Fibroblast of skin of scalp (primary cell): ENCODE measurements at places on chromosomes 7 and 10.

DNA sequence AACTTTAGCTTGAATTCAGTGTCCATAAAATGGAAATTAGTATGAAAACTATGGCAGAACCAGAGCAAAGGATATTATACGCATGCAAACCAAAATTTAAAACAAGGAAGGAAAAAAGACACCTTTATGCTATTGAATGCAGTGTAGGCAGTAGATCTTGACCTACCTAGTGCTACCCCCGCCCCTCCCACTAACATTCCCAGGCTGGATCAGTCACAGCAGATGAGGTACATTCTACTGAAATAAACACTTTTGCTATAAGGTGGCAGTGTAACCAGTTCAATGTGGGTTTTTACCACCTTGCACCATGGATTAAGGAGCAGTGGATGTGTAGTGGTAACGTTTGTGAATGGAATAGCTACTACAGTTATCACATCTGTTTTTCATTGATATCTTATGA is 27.9 kb downstream of the SRI start:
- DNase-seq = no peak

DNA sequence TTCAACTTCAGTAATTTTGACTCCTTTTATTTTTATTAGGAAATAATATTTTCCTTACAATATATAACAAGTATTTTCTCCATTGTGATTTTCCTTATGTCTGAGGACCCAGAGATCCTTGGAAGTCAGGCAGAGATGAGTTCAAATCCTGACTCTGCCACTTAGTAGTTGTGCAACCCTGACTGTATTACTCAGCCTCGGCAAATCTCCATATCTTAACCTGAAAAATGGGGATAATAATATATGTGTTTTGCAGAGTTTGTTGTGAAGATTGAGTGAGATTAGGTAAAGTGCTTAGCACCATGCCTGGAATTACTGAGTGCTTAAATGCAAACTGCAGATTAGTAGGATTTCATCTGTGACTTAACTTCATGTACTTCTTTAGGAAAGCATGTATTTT is 120.5 kb upstream of the KLF14 start:
- no peak for DNase-seq

DNA sequence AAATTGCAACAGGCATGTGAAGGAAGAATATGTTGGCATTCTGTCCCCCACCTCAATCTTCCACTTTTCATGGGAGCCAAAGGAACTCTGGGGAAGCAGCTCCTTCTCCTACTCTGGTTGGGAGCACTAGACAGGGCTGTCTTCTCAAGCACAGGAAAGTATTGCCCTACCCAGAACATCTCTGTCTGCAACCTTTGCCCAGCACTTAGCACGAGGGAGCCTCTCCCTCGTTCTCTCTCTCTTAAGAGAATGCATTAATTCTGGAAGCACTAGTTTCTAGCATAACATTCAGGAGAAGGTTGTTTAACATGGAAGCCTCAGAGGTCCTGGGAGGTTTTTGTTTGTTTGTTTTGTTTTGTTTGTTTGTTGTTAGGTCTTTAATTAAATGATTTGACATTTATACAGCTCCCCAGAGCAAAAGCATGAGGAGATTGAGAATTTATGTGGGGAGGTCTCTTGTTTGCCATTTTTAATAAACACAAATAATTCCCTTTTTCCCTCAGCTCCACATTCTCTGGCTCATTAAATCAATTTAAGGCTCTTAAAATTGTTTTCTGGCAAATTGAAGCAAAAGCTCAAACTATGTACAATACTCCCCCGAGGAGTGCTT is 240.6 kb downstream of the TRIL start:
- no peak for DNase-seq

DNA sequence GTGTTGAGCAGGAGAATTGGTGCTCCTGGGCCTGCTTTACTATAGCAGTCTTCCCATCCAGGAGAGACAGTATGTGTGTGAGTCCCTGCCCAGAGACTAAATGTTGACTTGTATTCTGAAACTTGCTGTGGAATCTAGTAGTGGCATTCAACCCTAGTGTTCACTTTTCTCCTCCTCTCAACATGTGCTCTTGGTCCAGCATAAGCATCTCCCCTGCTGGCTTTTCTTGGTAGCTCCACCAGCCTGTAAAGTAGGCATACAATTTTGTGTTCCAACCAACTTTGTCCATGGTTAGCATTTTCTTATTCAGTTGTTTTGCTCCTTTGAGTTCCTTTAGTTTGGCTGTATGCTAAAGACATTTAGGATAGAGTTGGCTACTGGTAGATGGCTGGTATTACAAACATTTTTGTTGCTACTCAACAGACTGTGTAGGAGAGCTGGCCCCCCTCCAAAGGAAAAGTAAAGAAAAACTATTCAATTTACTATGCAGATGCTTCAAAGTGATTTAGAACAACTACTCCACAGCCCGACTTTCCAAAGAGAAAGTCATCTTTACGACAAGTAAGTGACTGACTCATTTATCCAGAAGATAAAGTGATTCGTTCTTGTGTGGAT is 46.0 kb downstream of the ASB4 start:
- DNase-seq = no peak

- no peak for DNase-seq
These were observed 50.1 kb downstream of the TNS3 start for GRCh38 chr7:47531584-47532492.

GRCh38 chr7:18212758-18213157 is 185.1 kb upstream of the PRPS1L1 start:
- peak; percentile 80 for DNase-seq

DNA sequence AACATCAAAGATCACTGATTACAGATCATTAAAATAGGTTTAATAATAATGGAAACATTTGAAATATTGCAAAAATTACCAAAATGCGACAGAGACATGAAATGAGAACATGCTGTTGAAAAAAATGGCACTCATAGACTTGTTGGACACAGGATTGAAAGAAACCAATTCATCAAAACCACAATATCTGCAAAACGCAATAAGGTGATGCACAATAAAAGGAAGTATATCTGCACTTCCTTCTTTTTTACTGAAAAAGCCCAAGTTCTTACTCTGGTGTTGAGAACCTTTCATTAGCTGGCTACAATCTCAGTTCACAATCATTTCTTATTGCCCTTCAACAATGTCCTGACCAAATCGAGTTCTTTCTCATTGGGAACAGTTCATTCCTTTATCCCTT is 28.7 kb downstream of the TMEM106B start:
- DNase-seq = no peak

DNA sequence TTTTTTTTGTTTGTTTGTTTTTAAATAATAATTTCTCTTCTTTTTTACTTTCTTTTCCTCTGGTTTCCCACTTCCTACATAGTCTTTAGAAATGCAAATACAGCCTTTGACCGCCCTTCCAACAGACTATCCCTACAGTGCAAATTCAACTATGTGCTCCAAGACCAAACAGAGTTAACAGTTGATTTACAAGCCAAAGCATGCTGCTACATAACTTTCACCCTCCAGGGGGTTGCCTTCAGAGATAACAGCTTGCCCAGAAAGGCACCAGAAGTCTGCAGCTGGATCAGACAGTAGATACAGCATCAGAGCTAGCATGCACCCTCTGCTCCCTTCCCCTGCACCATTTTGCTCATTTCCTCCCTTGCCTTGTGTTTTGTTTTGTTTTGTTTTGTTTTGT is 539.0 kb downstream of the ZWINT start:
- DNase-seq = no peak

DNA sequence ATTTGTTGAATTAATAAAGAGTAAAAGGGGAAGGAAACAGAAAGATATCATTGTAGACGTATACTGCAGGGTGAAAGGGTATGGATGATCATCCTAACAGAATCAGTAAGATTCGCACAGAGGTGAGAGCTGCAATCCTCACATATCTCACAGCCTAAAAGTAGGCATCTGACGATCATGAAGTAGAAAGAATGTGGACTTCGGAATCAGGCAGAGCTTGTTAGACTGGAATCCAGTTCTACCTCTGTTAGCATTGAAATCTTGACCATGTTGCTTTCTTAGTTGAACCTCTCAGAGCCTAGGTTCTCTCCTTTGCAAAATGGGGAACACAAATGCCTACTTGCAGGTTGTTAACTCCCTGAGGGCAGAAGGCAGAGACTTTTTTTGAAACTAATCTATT is 320.0 kb upstream of the C7orf33 start:
- DNase-seq = no peak

- peak; percentile 31 for DNase-seq
These were observed 284.9 kb upstream of the SEMA3D start for GRCh38 chr7:85471740-85472139.

DNA sequence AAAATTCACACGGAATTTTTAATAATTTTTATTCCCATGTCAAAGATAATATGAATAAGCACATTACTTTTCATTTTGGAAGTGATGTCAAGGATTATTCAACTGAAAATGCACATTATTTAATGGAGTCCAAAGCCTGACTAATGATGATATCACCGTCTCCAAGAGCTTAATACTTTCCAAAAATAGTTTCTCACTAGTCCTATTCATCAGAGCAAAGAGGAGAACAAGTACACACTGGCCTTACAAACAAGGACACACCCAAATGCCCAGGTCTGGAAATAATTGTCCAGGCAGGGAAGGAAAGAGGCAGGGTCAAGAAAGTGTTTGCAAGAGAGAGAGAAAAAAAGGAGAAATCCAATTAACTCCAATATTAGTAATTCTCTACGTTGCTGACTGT is 216.8 kb upstream of the CCDC6 start:
- peak; percentile 73 for DNase-seq

DNA sequence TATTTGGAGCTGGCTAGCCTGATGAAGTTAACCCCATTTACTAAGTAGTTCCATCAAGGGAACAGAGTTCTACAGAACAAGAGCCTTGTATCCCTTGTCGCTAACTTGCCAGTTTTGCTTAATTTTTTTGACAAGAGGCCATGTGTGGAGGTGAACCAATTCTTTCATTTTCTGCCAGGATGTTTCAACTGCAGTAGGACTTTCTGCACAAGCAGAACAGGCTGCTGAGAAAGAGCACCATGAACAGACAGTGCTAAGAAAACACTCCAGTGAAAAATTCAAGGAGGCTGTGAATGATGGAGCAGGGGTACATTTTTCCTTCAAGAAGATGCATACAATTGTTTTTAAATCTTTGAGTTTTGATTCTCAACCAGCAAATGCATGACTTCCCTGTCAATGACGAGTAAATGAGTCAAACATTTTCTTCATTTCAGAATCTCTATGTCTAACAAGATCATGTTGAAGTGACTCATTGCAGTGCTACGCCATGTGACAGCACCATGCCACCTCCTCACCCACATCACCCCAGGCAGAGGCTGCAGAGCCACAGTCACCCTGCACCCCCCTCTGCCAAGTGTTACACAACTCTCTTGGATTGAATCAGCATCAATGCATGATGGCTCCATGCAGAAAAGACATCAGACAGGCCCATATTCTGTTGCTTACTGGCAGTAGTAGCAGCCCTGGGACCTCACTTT is 193.1 kb downstream of the COBL start:
- DNase-seq = peak; percentile 97

- DNase-seq = no peak
These were observed 322.5 kb downstream of the PTPRN2 start for GRCh38 chr7:158264881-158265742.

DNA sequence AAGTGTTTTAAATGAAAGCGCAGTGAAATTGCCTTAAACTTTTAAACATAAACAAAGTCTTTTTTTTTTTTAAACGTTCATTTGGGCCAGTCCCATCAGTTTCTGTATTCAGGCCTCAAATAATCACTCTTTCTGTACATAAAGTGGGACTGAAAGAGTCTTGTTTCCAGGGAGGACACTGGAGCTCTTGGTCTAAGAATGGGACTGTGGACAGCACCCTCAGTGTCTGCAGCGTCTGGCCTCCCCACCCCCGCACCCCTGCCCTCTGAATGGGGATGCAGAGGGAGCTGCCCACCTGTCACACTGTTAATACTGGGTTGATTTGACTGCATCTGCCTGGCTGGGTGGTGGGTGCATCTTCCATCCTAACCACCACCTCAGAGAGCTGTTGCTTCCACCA is 5.2 kb downstream of the ZNF365 start:
- no peak for DNase-seq

GRCh38 chr7:65475040-65475726 is 101.5 kb downstream of the ZNF92 start:
- DNase-seq = no peak

- DNase-seq = no peak
These were observed 127.9 kb upstream of the SEM1 start for GRCh38 chr7:96837593-96837992.

DNA sequence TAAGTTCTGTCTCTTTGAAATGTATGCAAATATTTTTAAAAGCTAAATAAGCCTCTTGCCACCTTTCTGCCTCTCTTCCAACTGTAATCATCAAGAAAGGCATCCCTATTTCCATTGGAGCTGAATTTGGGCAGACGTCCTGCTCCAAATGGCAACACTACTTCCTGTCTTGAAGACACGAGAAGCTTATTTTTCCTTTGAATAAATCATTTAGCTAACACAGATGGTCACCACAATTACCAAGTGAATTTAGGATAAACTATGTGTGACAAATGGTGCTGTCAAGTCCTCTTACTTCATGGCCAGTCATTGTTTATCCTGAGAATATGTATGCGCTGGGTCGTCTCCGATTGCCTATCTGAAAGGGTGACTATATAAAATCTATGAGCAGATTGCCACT is 268.0 kb downstream of the ANKRD7 start:
- DNase-seq = no peak

- no peak for DNase-seq
These were observed 585.0 kb downstream of the KCNMA1 start for GRCh38 chr10:77052593-77052992.

DNA sequence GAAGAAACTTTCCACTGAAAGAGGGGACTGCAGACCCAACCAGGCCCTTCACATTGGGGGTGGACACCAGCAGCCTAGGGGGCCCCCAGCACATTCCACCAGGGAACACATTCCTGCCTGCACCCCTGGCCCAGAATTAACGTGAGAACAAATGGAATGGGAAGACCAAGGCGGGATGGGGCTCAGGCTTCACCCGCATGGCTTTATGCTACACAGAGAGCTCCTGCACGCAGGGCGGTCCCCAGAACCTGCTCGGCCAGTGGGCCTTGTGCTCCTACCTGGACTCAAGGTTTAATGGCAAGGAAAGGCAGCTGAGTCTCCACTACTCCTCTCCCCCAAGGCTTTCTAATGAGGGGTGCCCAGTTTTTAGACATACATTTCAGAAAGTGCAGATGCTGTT is 146.3 kb upstream of the GPR26 start:
- DNase-seq = no peak

- no peak for DNase-seq
These were observed 119.6 kb downstream of the INPP5A start for GRCh38 chr10:132657127-132657706.

DNA sequence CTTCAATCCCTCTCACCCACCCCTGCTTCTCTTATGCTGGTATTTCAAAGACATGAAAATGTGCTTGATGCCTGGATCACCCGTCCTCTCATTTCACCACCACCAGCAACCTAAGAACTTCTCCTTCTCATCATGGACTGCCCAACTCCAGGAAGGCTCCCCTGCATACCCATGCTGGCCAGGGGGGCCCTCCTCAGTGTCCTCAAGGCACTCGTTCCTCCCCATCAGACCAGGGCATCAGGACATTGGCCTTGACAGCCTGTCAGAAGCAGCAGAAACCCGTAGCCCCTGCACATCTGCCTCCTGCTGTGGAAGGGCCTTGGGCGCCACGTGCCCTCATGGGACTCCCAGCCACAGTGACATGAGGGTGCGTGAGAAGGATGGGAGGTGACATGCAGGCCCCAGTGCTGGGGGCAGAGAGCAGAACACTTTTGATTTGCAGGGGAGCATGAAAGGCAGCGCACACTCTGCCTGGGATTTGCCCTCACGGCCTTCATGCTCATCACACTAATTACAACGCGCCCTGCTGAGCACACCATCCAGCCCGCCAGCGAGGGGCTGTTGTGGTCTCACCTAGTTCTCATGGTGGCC is 1.9 kb upstream of the HSPA12A start:
- no peak for DNase-seq
